ENCODE measurements at places on chromosomes 3 and 15. TPM values are rescaled to one million over a fixed set of nuclear protein-coding genes. Genes with fewer than 3 reads are reported as not detected.

Gene CCK
- 0.16 TPM for polyA plus RNA-seq

DNA sequence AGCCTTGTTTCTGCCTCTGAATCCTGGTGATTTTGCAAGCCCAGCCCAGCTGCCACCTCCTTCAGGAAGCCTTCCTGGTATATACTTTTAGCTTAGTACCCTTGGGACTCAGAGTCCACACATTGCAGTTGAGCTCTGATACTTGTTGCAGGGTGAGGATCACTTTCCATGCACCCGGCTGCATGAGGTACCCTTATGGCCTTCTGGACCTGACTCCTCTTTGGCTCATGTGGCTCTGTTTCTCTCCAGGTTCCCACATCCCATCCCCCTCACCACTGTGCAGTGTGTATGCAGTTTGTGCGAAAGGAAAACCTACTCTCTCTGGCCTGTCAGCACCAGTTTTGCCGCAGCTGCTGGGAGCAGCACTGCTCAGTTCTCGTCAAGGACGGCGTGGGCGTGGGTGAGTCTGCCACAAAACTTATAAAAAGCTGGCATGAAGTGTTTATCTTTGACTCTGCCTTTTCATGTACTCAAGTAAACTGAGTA lies 23.1 kb upstream of the P4HTM start:
- DNase-seq = no peak

GRCh38 chr3:69113536-69113935 lies 8.9 kb downstream of the LMOD3 start:
- DNase-seq = no peak

DNA sequence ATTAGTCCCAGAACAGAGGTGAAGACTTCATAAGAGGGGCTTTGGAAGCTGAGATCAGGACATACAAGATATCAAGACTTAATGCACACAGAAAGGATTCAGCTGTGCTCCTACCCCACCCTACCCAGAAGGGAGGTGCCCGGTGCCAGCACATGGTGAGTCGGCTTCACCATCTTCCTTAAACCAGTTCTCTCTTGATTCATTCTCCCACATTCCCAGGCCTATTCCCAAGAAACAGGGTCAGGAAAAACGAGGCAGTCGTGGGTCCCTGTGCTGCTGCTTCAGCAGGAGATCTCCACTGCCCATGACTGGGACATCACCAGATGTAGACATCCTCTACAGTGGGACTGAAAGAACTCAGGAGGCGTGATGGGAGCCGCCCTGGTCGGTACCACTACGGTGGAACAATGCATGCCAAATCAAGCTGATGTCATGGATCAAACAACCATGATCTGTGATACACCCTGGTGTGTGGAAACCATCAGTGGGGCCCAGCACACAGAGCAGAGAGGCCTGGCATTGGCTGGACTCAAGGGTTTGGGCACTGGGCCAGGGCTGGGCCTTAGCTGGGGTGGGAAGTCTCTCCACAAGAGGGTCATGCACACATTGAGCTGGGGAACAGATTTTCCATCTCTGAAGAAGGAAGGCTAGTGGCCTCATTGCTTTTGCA lies 41.9 kb downstream of the CCDC12 start:
- DNase-seq = no peak

GRCh38 chr3:196968233-196969133 lies at the start of gene PIGZ:
Gene PIGZ, minus strand, starts transcription at chr3:196968833. Its CDS starts 16,802 bp downstream, at chr3:196952031.
- DNase-seq = no peak

GRCh38 chr3:136068708-136069107 lies 103.2 kb downstream of the PPP2R3A start:
- DNase-seq = peak; percentile 69

Gene AGBL1
- not detected for polyA plus RNA-seq

Gene TP63
- polyA plus RNA-seq = not detected

Gene MRAS
- polyA plus RNA-seq = 90.2 TPM

DNA sequence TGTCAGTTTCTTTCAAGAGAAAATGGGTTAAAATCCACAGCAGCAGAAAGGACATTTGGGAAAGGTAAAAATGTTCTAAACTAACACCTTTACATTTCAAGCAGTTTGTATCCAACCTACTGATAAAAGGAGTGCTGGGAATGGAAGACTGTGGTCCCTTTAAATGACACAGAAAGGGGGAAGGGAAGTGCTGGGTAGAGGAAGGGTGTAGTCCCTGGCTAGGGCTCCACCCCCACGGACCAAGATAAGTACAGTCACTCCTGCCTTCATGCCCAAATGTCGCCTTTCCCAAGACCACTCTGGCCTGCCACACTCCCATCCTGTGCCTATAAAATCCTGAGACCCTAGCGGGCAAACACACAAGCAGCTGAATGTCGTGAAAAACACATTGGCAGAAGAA lies 350.9 kb upstream of the POU1F1 start:
- no peak for DNase-seq

Gene PPP1R14D
- not detected for polyA plus RNA-seq

DNA sequence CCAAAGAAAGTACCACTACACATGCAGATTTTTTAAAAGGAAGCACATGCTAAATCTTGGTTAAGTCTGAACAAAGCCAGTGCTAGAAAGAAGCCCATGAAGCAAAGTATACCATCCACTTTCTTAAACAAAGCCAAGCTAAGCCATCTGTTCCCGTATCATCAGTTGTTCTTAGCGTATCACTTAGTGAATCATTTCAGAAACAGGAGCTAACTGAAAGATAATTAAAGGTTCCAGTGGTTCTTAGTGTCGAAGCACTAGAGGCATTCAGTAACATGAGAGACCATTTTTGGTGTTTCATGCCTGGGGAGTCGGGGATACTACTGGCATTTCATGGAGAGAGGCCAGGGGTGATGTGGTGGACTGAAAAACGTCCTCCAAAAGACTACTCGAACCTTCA lies 12.8 kb downstream of the UBXN7 start:
- no peak for DNase-seq

DNA sequence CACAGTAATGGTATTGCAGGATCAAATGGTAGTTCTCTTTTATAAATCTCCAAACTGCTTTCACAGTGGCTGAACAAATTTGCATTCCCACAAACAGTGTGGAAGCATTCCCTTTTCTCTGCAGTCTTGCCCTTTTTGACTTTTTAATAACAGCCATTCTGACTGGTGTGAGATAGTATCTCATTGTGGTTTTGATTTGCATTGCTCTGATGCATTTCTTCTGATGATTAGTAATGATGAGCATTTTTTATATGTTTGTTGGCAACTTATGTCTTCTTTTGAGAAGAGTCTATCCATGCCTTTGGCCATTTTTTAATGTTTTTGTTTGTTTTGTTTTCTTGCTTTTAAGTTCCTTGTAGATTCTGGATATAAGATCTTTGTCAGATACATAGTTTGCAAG lies 316.1 kb upstream of the TMCO5A start:
- no peak for DNase-seq

- no peak for DNase-seq
Measured at GRCh38 chr3:123693584-123694190, 108.8 kb upstream of the HACD2 start.

- no peak for DNase-seq
Measured at GRCh38 chr3:46098319-46098761, 71.1 kb upstream of the XCR1 start.

DNA sequence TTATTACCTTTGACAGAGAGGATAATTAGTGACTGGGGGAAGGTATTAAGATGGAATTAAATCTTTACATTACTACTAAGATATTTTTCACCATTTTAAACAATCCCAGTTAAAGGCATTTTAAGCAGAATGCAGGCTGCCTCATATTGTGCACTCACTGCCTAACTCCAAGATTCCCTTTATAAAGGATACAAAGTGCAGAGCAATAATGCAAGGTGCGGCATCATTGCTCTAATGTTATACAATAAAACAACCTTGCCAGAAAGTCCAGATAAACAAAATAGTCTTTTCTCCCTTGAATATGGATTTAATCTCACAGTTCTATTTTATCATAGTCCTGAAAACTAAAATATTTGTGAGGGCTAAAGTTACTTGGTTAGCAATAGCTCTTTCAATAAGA lies 1031.6 kb upstream of the SEMA6D start:
- no peak for DNase-seq

Gene RPP25
- polyA plus RNA-seq = 1.3 TPM

DNA sequence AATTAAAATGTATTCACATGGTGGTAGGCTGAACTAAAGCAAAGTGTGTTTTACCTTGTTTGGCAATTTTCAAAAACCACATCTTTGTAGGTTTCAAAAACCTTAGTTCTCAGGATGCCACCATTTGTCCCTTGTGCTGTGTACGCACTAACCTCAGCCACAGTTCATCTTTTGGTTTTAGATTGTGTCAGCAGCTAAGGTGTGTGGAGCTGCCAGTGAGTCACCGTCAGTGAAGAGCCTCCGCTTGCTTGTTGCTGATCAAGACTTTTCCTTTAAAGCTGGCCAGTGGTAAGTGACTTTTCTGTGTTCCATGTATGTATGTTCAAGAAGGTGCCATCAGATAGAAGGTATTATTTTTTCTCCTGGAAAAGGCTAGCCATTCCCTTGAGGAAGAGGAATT lies 21.1 kb downstream of the OXNAD1 start:
- DNase-seq = no peak

Gene NECTIN3
- polyA plus RNA-seq = 24.7 TPM

All from BJ (cell line).